ENCODE measurements at places on chromosomes 5 and 9.

- DNase-seq, result no peak
Observed at GRCh38 chr5:159047086-159047485, 52.6 kb downstream of the EBF1 start.

DNA sequence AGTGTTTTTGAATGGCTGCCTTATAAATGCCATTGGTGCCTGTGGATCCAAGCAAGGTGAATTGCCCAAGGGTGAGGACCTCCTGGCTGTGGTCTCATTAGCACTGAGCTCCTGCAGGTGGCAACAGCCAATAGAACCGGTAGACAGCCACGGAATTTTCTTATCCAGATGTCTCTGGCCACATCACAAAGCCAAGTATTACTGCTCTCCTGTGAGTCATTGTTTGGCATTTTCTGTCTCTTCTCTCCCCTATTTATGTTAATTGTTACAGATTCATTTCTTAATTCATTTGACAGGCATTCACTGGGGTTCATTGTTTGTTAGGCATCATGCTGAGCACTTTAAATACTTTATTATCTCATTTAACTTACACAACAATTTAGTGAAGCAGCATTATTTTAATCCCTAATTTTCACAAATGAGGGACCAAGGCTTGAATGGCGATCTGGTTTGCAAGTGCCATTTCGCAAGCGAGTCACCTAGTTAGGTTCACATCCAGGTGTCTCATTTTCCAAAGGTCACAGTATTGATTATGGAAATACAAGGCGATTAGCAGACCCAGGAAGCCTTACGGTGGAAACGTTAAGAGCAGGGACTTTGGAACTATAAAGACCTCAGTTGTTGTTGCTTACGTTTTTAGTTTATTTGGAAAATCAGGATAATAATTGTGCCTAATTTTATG, 58.2 kb upstream of the DPYSL3 start:
- no peak for DNase-seq

- DNase-seq, result no peak
Observed at GRCh38 chr5:149014571-149015031, 48.3 kb downstream of the SH3TC2 start.

GRCh38 chr5:55102348-55102747, at the start of gene GZMA:
Gene GZMA, plus strand, starts transcription at chr5:55102646. Its CDS starts 37 bp downstream, at chr5:55102683.
- no peak for DNase-seq
